CD4-positive, alpha-beta T cell treated with Interleukin-15 for 1 hour (primary cell): ENCODE measurements at places on chromosomes 1 and 21.
A peak's percentile ranks its signal among the peaks of the same experiment; 100 is the strongest.

DNA sequence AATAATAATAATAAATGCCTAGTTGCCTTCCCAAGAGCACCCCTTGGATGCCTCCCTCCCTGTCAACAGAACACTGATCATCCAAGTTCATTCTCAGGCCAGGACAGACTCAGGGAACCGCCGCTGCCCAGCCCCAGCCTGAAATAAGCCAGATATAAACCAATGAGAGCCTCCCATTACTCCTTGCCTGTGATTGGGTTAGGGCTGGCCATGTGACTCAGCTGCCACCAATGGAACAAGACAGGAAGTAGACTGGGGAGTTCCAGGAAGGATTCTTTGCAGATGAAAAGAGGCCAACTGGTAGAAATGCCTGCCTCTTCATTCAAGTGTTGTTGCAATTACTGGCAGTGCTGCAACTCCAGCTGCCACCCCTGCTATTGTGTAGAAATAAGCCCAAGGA, 146.4 kb upstream of the TIAM1 start:
- no peak for DNase-seq

DNA sequence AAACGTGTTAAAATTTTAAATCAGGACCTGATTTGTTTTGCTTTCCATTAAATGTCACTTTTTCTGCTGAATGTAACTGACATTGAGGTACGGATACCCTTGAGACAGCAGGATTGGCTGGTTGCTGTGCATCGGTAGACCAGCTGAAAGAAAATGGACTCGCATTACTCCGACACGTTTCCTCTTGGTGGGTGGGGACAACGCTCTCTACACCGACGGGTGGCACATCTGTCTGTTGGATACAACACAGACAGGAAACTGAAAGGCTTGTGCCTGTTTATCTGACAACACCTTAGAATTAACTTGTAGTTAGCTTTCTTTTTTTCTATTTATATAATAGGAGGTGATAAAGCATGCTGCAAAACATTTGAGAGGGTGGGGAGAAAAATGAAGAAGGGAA, 19.4 kb downstream of the PRPF38A start:
- peak; percentile 77 for DNase-seq

DNA sequence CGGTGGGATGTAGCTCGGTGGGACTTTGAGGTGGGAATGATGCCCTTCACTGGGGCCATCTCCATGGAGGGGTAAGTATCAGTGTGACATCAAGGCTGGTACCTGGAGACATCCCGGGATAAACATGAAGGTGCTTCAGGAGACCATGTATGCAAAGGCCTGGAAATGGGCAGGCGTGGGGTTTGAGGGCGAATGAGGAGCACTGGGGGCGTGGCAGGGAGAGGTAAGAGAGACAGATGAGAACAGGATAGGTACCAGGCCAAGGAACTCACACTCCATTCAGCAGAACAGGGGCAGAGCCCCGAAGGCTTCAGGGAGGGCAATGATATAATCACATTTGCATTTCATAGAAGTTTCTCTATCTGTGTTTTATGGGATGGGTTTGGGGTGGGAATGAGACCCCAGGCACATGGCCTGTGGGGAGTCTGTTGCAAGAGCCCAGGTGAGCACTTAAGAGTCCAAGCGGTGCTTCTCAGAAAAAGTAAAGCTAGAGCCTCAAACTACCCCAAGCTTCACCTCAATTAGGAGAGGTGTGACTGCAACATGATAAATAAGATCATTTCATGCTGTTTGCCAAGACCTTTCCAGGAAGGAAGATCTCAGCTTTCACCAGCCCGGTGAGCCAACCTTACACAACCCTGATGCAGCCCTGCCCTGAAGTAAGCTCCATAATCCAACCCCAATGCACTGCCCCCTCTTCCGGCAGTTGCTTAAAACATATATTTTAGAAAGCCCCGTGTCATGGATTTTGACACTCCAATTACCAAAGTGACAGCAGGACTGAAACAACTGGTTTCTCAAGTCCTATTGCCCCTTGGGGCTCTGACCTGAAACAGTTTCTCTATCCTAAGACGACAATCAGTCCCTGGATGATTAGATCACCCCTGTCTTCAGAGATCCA, 7.4 kb downstream of the S100A9 start:
- no peak for DNase-seq

DNA sequence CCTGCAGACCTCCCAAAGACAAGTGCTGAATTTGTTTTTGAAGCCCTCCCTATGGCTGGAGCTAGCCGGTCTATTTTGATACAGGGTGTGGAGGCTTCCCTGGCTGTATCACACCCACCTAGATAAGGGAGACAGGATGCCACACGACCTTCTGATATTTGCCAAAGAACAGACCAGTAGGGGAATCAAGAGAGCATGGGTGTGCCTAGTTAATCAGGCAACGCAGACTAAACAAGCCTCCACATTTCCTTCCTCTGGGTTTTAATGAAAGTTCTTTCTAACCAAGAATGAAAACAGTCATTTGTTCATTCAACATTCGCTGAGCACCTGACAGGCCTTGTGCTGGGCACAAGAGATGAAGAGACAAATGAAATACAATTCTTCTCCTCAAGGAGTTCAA, 446.8 kb downstream of the PLPP3 start:
- no peak for DNase-seq

GRCh38 chr1:243841507-243841906, 8.5 kb downstream of the AKT3 start:
- no peak for DNase-seq

DNA sequence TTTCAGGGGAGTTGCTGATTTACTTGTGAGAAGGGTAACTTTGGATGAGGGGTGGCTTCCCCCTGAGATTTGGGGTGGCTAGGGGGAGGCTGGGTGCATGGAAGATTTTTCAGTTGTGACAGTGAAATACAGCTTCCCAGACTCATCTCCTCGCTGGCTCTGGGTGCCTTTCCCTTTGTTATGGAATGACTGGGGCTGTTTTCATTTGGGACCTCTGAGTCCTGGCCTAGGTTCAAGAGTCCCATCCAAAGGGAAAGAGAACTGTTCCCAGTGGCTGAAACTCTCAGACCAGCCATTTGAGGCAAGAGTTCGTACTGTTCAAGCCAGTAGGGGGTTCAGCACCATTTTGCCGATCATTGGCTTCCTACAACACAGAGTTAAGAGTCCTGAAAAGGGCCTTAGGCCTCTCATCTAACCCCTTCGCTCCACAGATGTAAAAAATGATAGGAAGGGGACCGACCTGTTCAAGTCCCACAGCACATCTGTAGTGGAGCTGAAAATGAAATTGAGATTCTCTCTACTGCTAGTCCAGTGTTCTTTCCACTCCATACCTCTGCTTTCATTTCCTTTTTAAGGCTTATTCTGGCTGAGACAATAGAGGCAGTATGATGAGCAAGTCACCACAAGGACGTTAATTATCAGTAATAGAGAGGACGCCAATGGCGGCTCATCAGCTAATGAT, 958 bp downstream of the DDR2 start:
- DNase-seq = no peak
